ENCODE measurements at places on chromosomes 13 and 19.

DNA sequence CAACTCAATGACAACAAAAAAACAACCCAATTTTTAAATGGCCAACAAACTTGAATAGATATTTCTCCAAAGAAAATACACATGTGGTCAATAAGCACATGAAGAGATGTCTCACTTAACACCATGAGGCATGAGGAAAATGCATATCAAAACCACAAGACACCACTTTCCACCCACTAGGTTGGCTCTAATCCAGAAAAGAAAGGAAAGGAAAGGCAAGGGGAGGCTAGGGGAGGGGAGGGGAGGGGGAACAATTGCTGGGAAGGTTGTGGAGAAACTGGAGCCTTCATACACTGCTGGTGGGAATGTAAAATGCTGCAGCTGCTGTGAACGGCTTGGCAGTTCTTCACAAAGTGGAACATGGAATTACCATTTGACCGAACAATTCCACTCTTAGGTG is 854.3 kb downstream of the UQCRFS1 start:
- no peak for DNase-seq

DNA sequence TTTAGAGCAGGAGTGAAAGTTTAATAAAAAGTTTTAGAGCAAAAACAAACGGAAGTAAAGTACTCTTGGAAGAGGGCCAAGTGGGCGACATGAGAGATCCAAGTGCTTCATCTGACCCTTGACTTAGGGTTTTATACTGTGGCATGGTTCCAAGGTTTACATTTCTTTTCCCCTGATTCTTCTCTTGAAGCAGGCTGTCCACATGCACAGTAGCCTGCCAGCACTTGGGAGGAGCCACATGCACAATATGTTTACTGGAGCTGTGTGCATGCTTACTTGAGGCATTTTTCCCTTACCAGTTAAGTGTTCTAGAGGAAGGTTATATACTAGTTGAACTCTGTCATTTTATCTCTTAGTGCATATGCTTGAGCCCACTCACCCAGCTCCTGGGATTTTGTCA is 295.6 kb downstream of the TBC1D4 start:
- no peak for DNase-seq

- no peak for DNase-seq
Observed at GRCh38 chr13:50608370-50608769, 235.1 kb downstream of the DLEU7 start.

DNA sequence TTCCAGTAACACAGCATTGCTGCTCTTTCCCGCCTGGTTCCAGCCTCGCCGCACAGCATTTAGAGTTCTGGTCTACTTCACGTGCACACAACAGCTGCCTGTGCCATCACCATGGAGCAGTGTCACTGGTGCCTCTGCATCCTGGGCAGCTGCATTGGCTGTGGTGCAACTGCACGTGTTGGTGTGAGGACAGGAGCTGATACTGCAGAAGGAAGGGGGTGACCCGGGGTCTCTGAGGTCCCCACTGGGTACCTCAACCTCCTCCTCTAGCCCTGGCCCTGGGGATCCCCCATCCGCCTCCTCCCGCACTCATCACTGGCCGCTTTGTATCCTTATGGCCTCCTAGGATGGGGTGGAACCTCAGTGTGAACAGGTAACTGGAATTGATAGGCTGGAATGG is 112.5 kb downstream of the SOX1 start:
- DNase-seq: no peak

GRCh38 chr13:41059456-41060081 is 1.7 kb upstream of the WBP4 start:
- no peak for DNase-seq

GRCh38 chr19:46125447-46125846 is 959 bp upstream of the IGFL3 start:
- DNase-seq: no peak

DNA sequence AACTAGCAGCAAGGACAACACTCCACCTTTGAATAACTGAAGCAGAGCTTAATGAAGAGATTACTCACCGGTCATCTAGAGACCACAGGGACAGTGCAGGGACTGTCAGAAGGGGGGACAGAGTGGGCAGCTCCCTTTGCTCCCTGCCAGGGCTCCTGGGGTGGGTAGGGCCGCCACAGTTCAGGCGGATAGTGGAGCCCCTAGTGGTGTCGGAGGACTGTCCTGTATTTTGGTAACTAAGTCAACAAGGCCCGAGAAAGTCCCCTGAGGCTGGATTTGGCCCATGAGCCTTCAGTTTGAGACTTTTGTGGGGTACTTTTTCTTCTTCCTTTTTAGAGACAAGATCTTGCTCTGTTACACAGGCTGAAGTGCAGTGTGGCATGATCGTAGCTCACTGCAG is 44.6 kb downstream of the GJA3 start:
- no peak for DNase-seq

GRCh38 chr19:8261347-8261746 is 46.8 kb downstream of the CD320 start:
- DNase-seq: no peak

- DNase-seq: no peak
Observed at GRCh38 chr13:91302111-91302510, 45.4 kb upstream of the MIR17HG start.

DNA sequence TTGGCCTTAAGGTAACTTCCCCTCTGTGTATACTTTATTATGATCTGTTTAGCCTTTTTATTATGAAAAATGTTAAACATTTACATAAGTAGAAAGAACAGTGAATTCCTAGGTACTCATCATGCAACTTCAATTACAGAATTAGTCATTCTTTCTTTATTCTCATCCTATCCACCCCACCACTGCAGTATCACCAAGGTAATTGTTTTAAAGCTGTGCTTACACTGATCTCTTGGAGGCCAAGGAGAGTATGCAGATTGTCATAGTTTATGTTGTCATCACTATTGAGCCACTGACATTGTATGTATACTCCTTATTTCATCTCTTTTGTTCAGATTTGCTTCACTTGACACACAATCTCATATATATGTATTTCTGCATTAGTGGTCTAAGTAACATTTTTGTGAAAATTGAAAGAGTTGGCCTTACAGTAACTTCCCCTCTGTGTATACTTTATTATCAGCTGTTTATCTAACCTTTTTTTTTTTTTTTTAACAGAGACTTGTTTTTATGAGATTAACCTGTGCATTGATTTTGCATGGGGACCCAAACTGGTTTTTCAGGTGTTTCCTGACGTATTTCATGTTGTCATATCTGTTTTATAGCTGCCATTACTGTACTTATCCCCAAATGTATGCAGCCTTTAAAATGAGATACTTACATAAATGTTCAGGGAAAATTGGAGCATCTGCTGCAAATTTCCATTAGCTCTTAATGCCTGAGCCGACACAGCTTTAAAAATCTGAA is 4.5 kb downstream of the ZNF507 start:
- no peak for DNase-seq

- DNase-seq: no peak
Observed at GRCh38 chr19:3148503-3148902, 12.7 kb downstream of the GNA15 start.

- no peak for DNase-seq
Observed at GRCh38 chr19:42053037-42053935, 16.7 kb downstream of the GRIK5 start.

GRCh38 chr19:52070496-52070895 is 21.9 kb upstream of the ZNF432 start:
- DNase-seq: no peak

GRCh38 chr13:33228648-33229445 is 56.7 kb downstream of the STARD13 start:
- DNase-seq: no peak

GRCh38 chr13:20428666-20429644 is 96.7 kb downstream of the CRYL1 start:
- no peak for DNase-seq

DNA sequence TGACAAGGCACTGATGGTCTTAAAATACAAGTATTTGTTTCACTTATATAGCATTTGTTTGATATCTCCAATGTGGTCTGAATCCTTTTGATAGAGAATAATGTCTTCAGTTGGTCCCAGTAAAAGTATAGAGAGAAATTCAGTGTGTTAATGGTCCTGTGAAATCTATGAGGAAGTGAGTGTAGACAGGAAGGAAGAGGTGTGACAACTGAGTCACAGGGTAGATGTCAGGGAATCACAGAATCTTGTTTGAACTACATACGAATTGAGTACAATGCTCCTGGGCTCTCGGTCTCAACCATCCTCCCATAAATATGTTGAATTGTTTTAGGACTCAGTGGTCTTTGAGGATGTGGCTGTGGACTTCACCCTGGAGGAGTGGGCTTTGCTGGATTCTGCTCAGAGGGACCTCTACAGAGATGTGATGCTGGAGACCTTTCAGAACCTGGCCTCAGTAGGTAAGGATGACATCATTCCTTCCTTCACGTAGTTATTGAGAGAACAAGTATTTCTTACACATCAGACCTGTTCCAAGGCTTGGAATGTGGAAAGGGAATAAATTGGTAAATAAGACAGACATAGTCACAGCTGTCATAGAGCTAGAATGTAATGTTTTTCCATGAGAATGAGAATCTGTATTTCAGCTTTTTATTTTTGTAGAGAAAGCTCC is 9.1 kb downstream of the ZNF555 start:
- DNase-seq: no peak

- no peak for DNase-seq
Observed at GRCh38 chr19:31519256-31519655, 170.0 kb upstream of the TSHZ3 start.

- DNase-seq: no peak
Observed at GRCh38 chr19:31515931-31516330, 166.7 kb upstream of the TSHZ3 start.

DNA sequence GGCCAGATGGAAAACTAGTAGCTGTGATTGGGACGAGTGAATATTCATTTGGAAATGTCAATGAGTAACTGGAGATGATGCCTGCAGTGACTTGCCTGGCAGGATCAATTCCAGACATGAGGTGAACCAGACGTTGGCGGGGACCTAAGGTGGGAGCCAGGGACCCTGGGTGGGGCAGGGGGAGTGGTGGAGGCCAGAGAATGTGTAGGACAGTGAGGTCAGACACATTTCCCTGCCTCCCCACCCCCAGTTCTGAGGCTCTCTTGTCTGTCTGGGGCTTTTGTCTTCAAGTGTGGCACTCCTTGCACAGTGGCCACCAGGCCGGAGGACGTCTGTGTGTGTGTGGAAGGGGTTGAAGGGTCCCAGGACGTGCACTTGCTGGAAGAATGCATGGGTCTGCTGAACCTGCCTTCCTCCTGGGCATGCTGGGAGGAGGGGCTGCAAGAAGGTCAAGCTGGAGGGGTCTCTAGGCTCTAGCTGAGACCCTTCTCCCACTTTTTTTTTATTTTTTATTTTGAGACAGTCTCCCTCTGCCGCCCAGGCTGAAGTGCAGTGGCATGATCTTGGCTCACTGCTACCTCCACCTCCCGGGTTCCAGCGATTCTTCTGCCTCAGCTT is 51.6 kb downstream of the CHST8 start:
- no peak for DNase-seq

DNA sequence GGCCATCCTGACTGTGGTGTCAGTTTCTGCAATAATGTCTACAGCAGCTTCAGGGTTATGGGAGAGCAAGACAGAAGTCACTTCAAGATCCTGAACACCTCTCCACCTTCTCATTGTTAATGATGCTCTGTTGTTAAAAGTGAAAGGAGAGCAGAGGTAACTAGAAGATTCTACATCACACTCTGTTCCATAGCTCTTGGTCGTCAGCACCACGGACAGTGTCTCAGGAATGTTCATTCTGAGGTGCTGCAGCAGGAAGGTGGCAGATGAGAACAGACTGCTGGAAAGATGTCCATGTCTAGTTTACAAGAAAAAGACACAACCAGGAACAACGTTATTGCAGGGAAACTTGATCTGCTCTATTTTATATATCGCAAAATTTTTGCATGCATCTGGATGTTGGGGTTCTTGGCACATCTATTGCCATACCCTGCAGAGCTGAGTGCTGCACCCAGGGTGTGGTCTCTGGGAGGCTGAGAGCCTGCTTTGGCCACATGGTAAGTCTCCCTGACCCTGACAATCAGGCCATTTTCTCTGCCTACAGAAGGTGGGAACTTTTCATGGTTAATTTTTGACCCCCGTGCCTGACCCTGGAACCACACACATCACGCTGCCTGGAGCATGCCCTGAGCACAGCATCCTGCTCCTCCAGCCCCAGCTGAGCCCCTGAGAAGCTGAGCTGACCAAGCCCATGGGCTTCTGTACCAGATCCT is 12.7 kb downstream of the CEACAM21 start:
- no peak for DNase-seq

DNA sequence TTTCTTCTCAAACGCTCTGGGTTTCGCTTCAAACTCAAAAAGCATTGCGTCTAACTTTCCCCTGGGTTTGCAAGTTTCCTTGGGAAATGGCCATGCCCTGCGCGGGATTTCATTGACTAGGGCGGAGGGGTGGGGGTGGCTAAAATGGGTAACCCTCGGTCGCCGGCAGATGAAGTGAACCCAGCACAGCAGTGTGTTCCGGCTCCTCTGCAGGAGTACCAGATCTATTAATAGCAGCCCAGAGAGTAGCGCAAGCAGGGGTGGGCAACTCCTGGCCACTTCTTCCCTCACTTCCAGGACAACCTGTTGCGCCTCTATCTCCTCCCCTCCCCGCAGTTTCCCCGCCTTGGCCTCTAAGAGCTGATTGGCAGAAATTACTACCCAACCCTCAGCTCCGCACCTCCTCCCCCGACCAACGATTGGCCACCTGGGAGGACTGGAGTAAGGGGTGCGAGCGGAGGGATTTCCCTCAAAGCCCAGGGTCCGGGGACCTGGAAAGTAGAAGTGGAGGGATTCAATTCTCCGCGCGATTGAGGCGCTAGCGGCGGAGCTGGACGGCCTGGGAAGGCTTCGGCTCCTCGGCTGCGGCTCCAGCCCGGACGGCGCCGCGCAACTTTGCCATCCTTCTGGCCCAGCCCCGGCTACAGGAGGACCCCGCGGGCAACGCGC is at the start of gene FREM2:
Gene FREM2 (plus strand): TSS at position 501 of the 669 bp plus-strand sequence. CDS start 268 bp downstream, outside the sequence.
- DNase-seq: peak; percentile 77

DNA sequence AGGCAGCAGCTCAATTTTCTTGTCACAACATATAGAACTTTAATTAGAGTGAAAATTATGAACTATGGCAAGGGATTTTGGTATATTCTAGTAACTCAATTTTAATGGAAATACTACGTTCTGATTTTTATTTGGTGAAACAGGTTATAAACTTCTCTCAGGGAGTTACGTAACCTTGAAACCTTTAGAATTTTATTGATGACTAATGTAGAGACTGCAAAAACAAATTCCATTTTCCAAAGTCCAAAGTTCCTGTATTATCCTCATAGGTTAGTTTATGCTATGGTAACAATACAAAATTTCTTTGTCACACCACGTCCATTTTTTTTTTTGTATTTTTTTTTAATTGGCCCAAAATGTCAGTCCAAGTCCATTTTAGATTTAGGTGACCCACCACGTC is 185.7 kb downstream of the KLF5 start:
- DNase-seq: no peak

All from left renal pelvis (tissue), 4 donors.